ENCODE measurements at places on chromosomes 12 and 14.

DNA sequence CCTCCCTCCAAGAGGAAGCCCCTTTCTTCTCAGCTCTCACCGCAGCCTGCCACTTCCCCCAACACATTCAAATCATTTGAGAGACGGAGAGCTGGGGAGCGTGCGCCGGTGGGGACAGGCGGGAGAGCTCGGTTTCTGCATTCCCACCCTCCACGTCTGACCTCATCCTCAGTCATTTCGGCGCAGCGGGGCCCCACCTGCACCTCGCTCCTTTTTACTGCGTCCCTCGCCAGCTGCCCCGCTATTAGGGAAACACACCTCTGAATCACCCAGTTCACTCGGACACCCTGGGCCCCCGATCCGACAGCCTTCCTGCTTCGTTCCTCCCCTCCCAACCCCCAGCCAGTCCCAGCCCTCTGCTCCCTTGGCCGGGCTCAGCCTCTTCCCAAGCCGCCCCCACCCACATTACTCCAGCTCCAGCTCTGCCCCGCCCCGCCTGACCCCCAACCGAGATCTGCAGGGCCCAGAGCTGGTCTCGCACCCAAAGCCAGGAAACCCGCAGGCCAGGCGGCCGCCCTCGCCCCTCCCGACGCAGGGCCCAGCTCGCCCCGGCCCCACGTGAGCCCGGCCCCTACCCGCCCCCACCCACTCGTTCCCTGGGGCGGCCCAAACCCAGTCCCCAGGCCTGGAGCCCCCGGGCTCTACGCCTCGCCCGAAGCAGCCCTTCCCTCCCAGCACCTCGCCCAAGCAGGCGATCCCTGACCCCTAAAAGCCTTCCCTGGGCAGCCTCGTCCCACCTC, 783 bp downstream of the CORO1C start:
- peak; percentile 29 for DNase-seq

DNA sequence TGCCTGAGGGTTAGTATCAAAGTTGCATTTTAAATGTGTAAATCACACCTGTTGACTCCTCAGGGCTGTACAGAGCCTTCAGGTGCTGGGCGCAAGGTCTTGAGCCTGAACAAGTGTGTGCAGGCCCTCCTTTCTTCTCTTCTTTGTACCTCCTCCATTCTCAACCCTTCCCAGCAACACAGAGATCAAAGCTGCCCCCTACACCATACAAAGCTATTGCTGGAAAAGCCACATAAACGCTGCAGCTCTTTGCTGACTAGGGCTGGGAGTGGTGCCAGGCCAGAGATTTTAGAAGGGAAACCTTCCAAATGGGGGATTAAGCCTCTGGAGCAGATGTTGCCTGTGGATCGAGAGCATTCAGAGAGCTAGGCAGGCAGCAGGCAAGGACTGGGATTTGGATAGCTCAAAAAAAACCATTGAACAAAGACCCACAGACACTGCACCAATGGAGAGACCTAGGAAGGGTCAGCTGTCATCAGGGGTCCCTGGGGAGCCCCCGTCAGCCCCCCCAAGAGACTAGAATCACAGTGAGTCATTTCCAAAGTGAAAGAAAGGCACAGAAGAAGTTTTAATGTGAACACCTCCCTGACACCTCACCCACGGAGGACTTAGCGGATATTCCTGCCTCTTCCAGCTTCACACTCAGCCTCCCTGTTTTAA, 18.2 kb upstream of the SUSD6 start:
- no peak for DNase-seq

DNA sequence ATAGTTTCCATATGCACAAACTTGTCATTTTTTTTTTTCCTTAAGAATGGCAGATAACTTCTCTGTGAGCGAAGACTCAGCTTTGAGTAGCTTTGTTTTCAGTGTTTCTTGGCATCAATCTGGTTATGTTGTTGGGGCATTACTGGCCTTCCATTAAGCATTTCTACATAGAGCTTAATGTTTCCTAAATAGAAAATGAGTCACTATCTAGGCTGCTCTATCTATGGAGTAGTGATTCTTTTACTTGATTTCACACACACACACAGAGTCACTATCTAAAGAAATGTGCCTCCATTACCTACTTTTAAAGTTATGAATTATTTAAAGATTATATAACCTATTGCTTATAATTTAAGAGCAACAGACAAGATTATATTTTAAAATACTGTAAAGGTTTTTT, 53.9 kb downstream of the TMEM260 start:
- DNase-seq = no peak

DNA sequence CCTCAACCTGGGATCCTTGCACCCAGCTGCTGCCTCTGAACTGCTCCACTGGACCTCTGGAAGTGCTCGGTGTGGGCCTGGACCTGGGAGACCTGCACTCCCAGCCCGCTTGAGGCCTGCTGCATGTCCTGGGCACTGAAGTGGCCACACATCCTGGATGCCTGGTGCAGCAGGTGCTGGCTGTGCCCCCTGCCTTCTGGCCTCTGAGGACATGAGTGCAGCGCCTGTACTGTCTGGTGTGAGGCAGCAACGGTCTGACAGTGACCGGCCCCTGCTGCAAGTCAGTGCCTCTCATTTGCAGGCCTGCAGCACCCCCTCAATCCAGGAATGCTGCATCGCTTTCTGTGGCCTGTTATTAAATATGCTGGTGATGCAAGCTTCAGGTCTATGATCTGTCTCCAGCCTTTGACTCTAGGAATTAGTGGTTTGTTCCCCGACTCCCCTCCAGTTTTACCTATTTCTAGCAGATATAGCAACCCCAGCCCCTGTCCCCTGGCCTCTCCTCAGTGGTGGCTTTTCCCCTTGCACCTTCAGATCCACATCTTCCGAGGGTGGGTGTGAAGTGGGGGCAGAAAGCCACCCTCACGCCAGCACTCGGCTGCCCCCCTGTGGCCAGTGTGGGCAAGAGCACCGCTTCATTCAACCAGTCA, 3.6 kb downstream of the SMIM41 start:
- peak; percentile 71 for DNase-seq

DNA sequence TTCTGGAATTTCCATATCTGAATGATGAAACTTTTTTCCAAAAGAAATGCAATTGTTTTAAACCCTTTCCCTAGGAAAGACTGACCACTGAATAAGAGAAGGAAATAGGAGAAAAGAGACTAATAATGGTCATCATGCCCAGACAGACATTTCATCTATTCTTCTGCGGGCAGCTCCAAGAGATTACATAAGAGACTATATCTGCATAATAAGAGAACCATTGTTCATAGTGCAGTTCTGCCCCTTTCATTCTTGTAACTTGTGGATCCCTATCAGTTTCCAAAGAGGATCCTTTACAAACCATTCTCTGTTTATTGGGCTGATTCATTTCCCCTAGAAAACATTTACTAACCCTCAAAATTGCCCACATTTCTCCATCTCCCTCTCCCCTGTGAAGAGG, 197.8 kb downstream of the FSCB start:
- no peak for DNase-seq

DNA sequence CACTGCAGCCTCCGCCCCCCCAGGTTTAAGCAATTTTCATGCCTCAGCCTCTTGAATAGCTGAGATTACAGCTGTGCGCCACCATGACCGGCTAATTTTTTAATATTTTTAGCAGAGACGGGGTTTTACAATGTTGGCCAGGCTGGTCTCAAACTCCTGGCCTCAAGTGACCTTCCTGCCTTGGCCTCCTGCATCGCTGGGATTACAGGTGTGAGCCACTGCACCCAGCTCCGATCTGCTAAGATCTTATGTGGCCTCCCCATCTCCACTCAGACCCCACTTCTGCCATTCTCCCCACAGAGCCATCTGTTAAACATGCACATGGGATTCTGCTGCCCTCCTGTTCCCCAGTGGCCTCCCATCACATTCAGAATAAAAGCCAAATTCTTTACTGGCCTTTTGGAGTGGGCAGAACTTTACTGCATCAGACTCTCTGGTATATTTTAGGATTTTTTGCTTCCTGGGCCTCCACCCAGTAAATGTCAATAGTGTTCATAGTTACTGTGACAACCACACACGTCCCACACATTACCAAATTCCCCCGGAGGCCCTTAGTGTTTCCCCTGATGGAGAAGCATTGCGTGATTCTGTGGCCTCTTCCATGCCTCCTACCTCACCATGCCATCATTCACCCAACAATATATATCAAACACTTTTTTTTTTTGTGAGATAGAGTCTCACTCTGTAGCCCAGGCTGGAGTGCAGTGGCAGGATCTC, 96.3 kb downstream of the PTPN11 start:
- DNase-seq = no peak

DNA sequence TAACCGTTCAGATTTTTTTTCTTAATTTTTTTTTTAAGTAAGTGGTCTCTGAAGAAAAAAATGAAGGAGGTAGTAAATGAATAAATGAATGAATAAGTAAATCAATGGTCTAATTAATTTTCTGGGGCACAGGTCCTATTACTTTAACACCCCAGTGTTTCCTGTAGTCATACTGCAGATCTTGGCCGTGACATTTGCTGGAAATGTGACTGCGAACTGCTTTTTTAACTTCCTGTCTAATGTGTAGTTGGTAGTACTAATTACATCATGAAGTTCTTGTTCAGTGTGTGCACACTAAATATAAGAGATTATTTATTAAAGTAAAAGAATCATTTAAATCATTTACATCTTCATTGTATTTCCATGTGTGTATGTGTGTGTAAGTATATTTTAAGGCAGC, 45.4 kb downstream of the AEBP2 start:
- DNase-seq = no peak

DNA sequence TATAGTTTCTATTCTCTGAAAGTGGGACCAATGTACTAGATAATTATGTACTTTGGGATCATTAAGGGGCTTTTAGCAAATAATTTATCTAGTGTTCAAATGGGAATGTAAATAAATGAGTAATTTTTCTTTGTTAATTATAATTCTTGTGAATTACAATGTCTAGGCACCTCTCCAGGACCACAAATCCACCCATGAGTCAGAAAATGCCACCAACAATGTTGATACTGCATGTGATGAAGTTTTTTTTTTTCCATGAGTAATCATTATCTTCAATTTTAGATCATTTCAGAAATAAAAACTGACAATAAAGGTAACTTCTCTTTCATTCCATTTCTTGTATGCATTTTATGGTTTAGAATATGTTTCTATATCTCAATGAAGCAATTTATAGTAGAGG, 470.3 kb downstream of the VRK1 start:
- no peak for DNase-seq

DNA sequence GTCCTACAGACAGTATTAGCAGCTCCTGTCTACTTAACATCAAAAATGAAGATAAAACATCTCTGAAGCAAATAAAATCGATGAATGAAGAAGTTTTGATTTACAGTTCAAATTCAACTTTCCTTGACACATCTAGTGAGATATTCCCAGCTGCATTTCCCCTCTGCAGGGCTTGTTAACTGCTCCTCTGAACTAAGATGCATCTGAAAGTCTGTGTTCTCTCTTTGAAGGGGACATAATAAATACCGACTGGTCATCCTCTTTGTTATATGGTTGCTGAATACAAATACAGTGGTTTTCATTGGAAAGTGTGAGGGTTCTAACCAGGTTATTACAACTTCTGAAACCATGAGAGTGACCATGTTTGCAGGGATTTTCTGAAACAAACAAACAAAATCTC, 266.4 kb upstream of the SLC16A7 start:
- no peak for DNase-seq

- DNase-seq = no peak
Measured at GRCh38 chr14:99702115-99702514, 18.0 kb downstream of the CYP46A1 start.

- no peak for DNase-seq
Measured at GRCh38 chr14:23177181-23177580, 6.3 kb downstream of the SLC7A8 start.

GRCh38 chr12:61713121-61713520, 547.1 kb upstream of the USP15 start:
- DNase-seq = no peak

- no peak for DNase-seq
Measured at GRCh38 chr14:26370115-26370514, 227.7 kb downstream of the NOVA1 start.

GRCh38 chr12:22658214-22658613, 33.2 kb downstream of the ETNK1 start:
- DNase-seq = no peak

- no peak for DNase-seq
Measured at GRCh38 chr14:31886156-31886835, 190.8 kb upstream of the ARHGAP5 start.

- DNase-seq = no peak
Measured at GRCh38 chr12:52146822-52147366, 44.9 kb downstream of the KRT80 start.

GRCh38 chr12:80756875-80757274, 40.2 kb downstream of the MYF5 start:
- no peak for DNase-seq

DNA sequence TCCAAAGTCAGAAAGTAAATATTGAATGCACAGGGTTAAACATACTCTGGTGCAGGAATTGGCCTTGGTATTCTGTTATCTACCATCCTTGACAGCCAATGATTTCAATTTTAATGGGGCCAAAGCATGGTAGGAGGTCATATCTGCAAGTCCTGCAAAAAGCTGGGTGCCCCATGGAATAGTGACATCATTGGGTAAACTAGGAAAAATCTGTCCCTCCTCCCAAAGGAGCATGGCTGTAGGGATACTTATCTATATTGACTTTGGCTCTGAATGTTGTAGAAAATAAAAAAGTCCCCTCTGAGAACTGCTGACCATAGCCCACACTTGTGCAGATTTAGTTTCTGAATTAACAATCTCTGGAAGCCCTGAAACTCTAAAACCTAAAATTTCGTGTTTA, 403.2 kb upstream of the SEL1L start:
- no peak for DNase-seq

- DNase-seq = no peak
Measured at GRCh38 chr12:87323369-87323768, 705.8 kb downstream of the C12orf50 start.

GRCh38 chr14:81298122-81298521, 77.4 kb upstream of the GTF2A1 start:
- no peak for DNase-seq

GRCh38 chr12:128387811-128388422, 120.9 kb downstream of the TMEM132C start:
- DNase-seq = peak; percentile 12

GRCh38 chr14:92316937-92317336, 6.0 kb upstream of the SLC24A4 start:
- no peak for DNase-seq

GRCh38 chr12:47808574-47809365, 10.9 kb downstream of the HDAC7 start:
- DNase-seq = peak; percentile 59

- no peak for DNase-seq
Measured at GRCh38 chr14:72521045-72521444, 372.9 kb downstream of the DPF3 start.

DNA sequence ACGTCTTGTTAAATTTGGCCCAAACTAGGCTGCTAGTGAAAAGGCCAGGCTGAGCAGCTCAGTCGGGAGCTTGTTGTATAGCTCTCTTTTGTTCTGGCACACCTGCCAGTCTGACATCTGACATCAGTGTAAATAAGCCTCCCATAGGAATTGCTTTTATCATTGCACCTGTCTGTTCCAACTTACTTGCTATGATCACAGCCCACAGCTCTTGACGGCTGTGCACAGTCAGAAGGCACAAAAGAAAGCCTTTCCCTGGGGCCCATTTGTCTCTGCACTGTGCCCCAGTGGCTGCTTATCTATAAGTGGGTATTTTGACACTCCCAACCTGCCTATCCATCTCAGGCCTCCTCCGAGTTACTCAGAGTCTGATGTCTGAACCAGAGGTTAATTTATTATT, 324.5 kb downstream of the NUAK1 start:
- no peak for DNase-seq

GRCh38 chr12:62523619-62524018, 57.0 kb downstream of the MON2 start:
- no peak for DNase-seq

Data from CD4-positive, alpha-beta T cell treated with Interleukin-4 for 1 hour (primary cell).